Hematopoietic multipotent progenitor cell treated with erythropoietin and hydrocortisone succinate and interleukin-3 and kit ligand, for 4 days (in vitro differentiated cells): ENCODE measurements at places on chromosomes 6 and 20.
A peak's percentile ranks its signal among the peaks of the same experiment; 100 is the strongest.

DNA sequence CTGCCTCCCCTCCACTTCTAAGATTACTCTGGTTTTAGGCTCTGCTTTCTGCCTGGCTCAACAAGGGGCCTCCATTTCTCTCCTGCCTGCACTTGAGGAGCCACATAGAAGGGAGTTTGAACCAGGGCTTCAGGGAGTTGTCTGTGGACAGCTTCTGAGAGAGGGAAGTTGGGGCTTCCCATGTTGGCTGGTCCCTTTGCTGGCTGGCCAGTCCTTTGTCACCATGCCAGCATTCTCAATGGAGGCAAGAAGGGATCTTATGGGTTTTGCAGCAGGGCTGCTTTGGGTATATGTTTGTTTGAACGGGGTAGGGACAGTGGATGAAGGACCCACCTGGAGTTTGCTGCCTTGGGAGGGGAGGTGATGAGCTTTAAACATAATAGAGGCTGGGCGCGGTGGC, 124.9 kb downstream of the CARMIL1 start:
- no peak for DNase-seq

DNA sequence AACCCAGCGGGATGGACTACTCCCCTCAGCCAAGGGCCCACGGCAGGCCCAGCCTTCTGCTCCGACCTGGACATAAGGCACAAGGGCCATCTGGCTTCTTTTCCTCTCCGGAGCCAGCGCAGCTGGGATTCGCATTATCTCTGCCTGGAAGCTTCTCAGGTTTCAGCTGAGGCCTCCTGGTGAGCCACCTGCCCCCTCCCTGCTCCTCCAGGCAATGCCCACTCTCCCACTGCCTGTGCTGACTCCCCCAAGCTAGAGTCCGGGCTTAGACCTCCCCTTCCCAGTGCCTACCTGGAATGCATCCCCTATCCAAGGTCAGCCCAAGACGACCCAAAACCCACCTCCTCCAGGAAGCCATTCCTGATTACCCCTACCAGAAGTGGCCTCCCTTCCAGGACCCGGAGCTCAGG, 60.7 kb downstream of the EZR start:
- DNase-seq = no peak

- no peak for DNase-seq
Observed at GRCh38 chr6:41462033-41462432, 84.1 kb upstream of the FOXP4 start.

DNA sequence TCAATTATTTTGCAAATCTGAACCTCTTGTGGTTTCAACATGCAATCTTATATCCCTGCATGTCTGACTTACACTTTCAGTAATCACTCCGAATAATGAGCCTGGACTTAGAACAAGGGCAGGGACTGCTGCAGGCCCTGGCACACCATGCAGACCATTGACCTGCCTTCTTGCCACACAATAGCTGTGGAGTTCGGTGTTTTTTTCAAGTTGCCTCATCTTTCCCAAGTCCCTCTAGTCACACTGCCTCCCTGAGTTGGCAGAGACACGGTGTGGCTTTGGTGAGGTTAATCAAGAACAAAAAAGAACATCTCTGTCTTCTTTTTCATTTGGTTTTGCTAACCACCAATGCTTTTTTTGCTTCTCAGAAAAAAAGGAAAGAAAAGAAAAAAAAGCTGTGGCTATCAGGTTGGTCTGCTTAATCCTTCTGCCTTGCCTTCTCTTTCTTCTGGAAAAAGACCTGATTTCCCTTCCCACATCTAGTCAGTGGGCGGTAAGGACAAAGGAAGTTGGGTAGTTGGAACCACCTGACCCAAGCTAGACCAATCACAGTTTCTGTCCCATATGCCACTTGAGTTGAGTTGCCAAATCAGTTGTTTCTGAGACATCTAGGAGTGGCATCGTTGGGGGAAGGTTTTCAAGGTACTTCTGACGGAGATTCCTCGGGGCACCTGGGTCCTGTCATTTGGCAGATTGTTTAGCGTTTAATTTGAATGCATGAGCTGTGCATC, 55.9 kb upstream of the TASP1 start:
- DNase-seq = no peak

GRCh38 chr20:57878786-57879424, 169.1 kb upstream of the PMEPA1 start:
- DNase-seq = no peak

DNA sequence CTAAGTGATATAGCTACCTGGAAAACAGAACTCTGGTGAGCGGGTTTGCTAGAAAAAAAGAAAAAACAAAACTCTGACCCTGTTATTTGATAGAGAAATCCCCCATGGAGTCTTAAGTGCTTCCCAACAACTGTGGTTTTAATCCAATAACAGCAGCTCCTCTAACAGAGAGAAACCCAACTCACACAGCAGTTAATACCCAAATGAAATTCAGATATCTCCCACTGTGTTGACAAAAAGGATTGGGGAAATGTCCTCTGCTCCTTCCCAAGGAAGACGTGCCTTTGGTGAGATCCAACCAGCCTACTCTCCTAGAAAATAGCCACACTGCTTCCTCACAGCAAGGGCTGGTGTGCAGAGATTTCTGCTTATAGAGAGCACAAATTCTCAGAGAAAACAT, 200.4 kb upstream of the FBXL4 start:
- no peak for DNase-seq

DNA sequence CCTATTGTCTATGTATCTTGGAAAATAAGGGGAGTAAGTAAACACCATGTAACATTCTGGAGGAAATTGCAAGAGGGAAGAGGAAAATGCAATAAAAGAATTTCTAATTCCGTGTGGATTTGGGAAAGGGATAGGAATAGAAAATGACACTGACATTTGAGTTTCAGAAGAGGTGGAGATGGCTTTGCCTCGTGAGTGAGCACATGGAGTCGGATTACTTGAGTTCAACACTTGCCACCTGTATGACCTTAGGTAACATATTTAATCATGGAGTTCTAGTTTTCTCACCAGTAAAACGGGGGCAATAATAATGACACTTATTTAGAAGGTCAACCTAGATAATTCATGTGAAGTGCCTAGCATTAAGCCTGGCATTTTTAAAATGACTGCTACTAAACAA, 10.8 kb upstream of the PBOV1 start:
- no peak for DNase-seq

DNA sequence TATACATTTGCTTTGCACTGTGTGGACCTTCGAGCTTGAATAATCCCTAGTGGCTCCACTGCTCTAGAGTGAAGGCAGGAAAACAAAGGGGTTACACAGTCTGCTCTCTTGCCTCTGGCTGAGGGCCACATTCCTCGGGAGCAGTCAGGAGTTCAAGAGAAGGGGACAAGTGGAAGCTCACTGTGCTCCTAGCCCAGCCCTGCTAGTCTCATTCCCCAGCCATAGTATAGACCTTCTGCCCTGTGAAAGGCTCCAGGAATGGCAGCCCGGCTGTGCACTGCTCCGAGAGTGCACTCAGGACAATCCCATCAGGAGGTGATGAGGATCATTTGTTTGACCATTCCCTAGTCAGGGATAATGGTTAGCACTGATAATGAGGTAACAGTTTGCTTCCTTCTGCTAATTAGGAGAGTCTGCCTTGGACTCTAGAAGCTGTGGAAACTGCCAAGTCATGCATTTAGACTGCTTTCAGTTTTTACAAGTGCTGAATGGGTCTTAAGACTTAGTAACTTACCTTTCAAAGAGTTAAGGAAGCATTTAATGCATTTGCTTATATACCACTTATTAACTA, 8.5 kb downstream of the IYD start:
- peak; percentile 52 for DNase-seq

DNA sequence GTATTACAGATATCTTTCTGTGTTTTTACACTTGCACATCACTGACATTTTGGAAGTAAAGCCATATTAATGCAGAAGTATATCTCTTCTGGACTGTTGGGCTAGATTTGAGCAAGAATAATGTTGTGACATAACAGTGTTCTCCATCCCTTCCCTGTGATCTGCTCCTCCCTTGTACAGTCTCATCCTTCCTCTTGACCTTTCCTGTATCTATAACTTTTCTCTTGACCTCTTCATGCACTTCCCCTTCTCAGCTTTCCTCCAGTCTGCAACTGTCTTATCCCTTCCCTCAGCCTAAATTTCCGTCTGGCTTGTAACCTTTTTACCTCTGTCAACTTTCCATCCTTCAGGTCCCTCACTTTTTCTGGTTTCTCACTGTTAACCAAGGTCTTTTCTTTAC, 29.8 kb downstream of the NCOA3 start:
- DNase-seq = no peak

- DNase-seq = peak; percentile 81
Observed at GRCh38 chr20:43959079-43959919, 44.6 kb downstream of the TOX2 start.

DNA sequence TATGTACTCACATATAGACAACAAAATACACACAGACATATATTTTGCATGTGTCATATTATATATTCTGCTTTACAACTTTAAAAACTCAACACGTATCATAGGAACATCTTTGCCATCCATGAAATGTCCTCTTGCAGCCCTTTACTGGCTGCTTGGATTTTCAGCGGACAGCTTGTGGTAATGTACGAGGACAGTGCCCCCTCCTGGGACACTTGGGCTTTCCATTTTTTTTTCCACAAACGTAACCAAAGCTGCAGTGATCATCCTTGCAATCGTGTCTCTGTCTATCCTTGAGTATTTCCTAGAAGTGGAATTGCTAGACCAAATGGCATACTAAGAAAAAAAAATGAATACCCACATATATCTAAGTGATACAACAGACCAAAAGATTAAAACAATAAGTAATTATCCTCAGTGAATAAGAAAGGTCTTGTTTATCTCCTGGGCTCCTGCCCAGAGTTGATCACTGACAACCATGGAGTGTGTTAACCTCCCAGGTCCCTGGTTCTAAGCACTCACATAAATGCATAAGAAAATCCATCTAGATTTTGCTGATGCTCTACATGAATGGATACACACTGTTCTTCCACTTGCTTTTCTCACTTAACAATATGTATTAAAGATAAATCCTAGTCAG, 18.1 kb downstream of the BPI start:
- peak; percentile 69 for DNase-seq

GRCh38 chr6:153563001-153563400, 431.9 kb upstream of the RGS17 start:
- DNase-seq = no peak

DNA sequence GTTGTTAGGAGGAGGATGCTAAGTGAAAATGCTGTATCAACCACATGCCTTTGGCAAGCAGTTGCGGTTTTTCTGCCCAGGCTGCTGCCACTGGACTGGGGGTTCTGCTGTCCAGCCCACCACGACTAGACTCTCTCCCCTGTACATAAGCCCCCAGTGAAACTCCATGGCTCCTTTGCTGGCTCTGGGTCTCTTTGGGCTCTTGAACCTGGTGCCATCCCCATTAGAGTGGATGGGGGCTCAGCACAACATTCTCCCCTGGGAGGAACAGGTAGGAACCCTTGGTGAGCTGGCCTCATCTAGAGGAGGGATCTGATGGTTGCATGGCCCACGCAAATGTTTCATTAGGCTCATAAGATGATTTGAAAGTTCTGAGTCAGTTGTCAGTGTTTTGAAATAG, 204.8 kb upstream of the KCNG1 start:
- DNase-seq = no peak

- no peak for DNase-seq
Observed at GRCh38 chr20:52972965-52973819, 1.0 kb downstream of the TSHZ2 start.

- DNase-seq = no peak
Observed at GRCh38 chr6:165110860-165111259, 198.5 kb downstream of the C6orf118 start.

- no peak for DNase-seq
Observed at GRCh38 chr6:154479351-154479769, 31.1 kb downstream of the CNKSR3 start.

- no peak for DNase-seq
Observed at GRCh38 chr6:42774201-42774600, 7.7 kb upstream of the BICRAL start.

DNA sequence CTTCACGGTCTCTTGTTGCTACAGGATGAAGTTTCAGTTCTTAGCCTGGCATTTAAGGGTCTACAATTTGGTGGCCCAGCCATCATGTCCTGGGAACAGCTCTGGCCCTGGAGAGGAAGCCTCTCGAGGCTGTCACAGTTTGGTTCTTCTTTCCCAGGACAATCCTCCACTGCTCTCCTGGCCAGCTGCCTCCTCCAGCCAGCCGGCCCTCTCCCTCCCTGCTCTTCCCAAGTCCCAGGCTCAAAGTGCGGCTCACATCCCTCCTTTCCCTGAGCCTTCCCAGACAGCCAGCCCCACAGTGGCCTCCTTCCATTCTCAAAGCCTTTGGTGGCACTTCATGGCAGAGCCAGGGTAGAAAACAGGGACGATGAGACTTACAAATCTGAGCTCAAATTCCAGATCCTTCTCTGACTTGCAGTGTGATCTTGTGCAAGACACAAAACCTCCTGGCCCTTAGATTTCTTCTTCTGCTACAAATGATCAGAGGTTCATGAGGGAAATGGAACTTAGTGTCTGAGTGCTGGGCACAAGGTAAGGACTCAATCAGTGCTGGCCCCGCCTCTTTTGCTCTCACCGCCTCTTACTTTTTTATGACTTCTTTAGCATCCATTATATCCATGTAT, 223.8 kb upstream of the ECI2 start:
- DNase-seq = no peak

DNA sequence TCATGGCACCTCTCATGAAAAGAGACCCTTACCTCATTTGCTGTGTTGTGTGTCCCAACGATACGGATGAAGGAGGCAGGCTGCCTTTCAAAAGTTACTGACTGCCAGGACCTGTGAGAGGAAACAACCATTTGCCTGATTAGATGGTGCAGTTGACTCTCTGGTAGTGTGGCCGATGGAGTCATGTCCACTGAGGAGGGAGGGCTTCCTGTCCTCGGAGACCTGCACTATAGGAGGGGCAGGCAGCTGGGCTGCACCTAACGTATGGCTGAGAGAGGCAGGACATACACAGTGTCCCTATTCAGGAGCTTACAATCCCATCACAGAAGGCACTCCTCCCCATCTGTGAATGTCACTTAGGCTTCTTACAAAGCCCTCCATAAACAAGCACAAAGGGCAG, 373.0 kb downstream of the ZFAND3 start:
- no peak for DNase-seq

DNA sequence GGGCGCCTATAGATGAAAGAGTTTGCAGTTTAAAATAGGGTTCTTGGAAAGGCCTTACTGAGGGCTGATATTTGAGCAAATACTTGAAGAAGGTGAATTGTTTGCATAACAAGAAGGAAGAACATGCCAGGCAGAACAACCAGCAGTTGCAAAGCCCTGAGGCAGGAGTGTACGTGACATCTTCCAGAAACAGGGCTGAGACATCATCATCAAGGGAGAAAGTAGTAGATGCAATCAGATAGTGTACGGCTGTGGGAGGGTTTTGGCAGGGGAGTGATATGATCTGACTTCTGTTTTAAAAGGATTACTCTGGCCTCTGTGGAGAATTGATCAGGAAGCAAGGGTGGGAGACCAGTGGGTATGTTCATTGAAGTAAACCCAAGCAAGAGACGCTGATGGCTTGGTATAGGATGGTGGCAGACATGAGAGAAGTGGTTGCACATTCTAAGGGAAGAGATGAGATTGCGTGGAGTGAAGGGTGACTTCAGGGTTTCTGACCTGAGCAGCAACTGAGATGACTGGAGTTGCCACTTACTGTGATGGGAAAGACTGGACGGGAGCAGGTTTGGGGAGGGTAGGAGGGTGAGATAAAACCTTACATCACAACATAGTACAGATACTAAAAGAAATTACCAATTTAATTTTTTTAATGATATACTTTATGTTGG, 28.8 kb downstream of the RIOK1 start:
- no peak for DNase-seq

GRCh38 chr6:22888163-22888752, 318.9 kb downstream of the HDGFL1 start:
- no peak for DNase-seq
